ENCODE measurements at places on chromosomes 13 and 19.
A peak's percentile ranks its signal among the peaks of the same experiment; 100 is the strongest.

- no peak for DNase-seq
These were observed 110.6 kb downstream of the PCDH9 start for GRCh38 chr13:67119481-67119894.

DNA sequence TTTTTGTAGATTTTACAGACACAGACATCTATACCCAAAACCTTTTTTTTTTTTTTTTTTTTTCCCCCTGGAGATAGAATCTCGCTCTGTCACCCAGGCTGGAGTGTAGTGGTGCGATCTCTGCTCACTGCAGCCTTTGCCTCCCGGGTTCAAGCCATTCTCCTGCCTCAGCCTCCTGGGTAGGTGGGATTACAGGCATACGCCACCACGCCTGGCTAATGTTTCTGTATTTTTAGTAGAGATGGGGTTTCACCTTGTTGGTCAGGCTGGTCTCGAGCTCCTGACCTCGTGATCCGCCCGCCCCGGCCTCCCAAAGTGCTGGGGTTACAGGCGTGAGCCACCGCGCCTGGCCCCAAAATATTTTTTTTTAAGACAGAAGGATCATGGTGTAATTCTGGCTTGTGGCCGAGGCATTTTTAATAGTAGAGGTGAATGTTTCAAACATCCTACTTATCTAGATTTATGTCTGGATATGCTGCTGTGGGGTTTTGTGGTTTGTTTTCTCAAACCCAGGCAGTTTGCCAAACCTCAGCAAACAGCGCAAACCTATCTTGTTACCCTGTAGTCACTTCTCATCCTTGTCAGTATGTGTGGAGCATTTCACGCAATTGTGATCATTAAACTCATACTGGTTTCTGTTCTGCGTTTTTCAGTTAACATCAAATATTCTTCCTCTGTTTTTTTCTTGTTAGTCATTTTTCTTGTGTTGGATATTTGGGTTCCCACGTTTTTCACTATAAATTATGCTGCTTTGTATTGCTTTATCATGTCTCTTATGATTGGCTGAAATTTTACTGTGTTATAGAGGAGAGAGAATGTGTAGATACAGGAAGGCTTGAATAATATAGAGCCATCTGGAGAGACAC is 36.2 kb upstream of the GARRE1 start:
- DNase-seq: no peak

DNA sequence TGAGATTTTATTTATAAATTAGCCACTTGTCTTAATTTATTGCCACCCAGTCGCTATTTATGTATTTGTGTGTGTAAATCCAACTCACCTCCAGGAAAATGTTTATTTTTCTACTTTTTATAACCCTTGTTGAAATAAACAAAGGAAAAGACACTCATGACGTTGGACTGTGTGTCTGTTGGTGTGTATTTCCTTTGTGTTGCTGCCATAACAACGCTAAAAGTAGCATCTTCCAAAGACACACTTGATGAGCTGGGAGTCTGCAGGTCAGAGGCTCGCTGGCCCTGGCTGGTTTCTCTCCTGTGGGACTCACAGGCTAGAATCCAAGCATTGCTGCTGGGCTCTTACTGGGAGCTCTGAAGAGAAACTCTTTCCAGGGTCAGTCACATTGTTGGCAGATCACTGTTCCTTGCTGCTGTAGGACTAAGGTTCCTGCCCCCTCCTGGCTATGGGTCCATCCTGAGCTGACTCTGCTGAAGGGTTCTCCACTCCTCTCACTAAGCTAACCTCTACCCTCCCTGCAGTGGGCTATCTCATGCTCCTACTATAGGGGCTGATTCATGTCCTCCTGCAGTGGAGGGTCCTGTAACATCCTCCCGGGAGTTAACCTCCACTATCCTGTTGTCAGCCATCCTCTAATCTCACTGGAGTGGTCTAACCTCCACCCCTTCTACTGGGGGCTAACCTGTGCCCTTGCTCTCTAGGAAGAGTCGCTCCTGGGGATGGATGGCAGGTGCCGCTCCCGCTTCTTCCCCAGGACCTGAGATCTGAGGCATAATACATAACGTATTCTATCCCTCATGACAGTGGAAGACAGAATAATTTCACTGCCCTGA is 2.1 kb downstream of the IFNL2 start:
- no peak for DNase-seq

- DNase-seq: no peak
These were observed 1332.0 kb upstream of the PCDH20 start for GRCh38 chr13:62747629-62748028.

- no peak for DNase-seq
These were observed 656 bp downstream of the PCCA start for GRCh38 chr13:100089465-100090032.

- no peak for DNase-seq
These were observed 5.8 kb upstream of the DNM2 start for GRCh38 chr19:10712045-10712444.

DNA sequence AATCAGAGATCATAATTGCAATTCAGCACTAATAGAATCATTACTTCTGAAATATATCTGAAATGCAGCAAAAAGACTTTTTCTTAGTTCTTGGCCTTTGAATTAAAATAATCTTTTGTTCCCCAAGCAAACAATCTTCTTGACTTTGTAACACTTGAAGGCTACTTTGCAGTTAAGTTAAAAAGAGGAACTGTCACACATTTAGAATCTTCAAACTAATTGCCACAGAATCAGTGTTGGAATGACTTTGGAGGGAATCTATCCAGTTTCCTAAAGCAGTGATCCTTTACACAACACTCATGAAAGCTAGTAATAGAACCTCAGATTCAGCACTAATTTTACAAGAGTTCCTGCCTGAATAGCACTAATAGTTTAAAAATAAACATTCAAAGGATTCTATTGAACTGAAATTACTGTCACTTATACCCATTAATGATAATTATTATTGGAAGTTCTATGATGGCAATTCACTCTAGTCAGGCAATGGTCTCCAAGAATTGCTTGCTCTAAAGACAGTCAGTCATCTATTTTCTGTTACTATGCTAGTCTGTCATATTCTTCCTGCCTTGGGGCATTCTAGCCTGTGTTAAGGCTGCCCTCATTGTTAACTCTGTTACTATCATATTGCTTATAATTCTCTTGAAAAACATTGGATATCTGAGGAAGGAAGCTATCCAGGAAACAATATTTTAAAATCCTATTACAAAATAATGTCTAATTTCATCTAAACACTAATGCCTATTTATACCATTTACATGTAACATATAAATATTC is 362.4 kb downstream of the DIAPH3 start:
- no peak for DNase-seq

GRCh38 chr13:33165787-33166186 is 119.8 kb downstream of the STARD13 start:
- no peak for DNase-seq

- DNase-seq: no peak
These were observed 6.0 kb upstream of the ZNF614 start for GRCh38 chr19:52034051-52034728.

DNA sequence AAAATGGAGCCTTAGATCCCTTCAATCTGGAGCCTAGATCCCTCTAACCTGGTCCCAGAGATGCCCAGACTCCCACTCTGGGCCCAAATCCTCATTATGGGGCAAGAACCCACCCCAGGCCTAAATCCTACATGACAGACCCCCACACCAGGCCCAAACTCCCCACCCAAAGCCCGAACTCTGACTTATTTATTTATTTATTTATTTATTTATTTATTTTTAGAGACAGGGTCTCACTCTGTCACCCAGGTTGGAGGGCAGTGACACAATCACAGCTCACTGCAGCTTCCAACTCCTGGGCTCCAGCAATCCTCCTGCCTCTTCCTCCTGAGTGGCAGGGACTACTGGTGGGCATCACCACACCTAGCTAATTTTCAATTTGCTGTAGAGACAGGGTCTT is 12.0 kb downstream of the FBN3 start:
- no peak for DNase-seq

DNA sequence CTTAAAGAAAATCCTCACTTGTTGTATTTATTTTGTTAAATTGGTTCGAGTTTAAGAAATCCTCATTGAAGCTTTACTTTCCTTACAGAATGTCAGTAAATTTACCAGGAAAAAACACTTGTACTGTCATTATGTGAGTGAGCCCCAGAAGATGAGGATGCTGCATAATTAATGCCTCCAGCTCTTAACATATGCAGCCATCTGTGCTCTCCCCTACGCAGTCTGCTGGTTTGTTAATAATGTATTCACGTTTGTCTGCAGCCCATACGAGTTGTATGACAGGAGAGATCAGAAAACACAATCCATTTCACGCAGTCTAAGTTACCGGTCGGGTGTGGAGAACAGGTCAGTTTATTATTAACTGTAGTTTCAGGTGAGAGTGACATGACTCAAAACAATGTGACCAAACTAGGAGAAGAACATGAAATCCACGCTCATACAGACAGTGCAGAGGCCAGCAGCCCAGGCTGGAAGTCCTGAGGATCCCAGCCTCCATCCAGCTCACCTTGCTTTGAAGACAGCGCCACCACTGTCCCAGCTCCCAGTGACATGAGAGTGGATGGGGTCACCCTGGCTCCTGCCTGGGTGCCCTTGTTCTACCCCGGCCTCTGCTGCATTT is 19.8 kb upstream of the ATP11A start:
- no peak for DNase-seq

DNA sequence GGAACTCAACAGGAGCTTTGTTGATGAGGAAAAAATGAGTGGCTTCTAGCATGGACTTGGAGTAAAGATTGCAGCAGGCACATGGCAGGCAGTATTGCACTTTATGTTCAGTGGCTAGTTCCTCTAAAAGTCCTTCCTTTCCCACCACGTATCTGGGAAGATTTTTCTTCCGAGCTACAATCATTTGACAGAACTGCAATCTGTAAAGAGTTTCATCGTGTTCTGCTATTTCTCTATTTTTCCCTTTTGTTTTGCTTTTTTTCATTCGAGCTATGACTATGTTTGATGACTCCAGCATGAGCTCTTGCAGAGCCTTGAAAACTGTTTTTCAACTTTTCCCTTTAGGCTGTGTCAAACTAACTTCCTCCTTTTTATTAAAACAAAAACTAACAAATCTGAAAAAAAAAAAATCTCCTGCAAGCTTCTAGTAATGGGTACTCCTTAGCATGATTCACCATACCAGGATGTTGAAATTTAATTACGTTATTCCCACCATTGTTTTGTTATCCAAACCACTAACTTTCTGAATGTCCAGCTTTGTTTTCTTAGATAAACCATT is 12.3 kb downstream of the CLDN10 start:
- no peak for DNase-seq

GRCh38 chr13:47277774-47278173 is 380.9 kb upstream of the HTR2A start:
- DNase-seq: no peak

DNA sequence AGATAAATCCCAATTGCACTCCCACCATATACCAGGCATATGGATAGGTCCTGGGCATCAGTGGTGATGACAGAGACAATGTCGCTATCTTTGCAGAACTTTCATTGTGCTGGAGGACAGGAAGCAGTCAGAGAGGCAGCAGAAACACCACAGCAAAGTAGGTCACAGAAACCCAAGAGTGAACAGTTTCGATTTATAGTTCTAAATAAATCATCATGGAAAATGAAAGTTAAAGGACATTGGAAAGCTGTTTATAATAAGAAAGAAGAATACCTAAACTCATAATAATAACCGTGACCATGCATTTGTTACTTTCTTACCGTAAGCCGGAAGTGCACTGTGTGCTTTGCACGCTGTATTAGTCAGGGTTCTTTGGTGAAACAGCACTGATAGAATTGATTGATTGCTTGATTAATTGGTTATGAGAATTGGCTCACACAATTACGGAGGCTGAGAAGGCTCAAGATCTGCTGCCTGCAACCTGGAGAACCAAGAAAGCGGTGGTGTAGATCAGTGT is 38.9 kb downstream of the ALOX5AP start:
- DNase-seq: no peak

- no peak for DNase-seq
These were observed 17.9 kb upstream of the CSNK1A1L start for GRCh38 chr13:37123337-37123736.

GRCh38 chr13:22091222-22091970 is 420.5 kb downstream of the FGF9 start:
- DNase-seq: peak; percentile 68

- DNase-seq: no peak
These were observed 539 bp downstream of the DAPK3 start for GRCh38 chr19:3970313-3970807.

DNA sequence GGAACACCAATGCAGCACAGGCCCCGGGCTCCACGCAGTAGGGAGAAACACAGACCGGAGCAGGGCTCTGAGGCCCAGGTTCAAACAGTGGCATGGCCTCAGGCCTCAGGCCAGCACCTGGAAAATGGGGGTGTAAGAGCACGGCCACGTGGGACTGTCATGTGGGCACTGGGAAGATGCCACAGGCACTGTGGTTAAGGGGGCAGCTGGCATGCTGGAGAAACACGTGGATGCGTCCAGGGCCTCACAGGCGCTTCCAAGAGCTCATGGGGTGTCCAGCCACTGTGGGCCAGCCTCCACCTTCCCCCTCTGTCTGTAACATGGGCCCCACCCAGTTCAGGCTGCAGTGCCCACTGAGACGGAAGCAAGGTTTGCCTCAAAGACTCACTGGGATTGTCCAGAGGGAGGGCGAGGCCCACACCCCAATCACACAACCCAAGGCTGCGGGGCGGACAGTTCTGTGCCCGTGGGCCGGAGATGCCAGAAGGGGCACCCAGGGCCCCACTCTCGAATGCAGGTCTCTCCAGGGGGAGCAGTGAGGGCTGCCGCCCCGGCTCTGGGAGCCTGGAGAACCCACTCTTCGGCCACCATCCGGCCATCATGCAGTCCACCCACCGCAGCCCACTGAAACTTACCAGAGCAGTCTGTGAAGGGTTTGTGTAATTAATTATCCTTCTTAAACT is 6.3 kb upstream of the MBD3 start:
- no peak for DNase-seq

DNA sequence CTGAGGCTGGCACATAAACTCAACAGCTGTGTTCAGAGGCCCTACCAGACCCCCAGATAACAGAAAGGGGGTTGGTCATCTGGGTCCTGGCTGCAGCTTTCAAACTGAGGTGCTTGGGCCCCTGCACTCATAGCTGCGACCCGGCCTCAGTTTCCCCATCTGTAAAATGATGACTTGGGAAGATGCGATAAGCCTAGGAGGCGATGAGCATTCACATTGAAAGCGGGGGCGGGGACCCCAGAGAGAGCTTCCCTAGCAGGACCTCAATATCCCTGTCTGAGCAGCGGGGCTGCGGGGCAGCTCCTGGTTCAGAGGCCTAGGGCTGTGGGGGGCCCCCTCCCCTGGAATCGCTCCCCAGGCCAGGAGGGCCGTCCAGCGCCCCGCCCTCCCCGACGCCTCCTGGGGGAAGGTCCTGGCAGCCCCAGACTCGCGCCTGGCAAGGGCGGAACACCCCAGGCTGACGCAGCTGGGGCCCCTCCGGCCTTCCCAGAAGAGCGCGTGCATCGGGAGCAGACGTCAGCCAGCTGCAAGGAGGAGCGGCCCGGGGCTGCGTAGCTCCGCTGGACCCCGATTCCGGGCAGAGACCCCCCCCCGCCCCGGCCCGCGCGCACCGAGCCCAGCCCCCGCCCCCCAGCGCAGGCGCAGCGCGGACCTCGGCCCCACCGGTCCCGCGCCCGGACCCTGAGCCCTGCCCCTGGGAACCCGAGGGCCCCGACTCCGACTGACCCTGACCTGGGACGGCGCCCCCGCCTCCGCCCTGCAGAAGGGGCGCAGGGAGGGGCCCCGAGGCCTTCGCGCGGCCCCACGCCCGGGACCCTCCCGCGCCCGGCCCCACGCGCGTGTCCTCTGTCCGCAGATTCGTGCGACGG is 3.5 kb downstream of the FSTL3 start:
- DNase-seq: no peak

- no peak for DNase-seq
These were observed 3.7 kb downstream of the LIN37 start for GRCh38 chr19:35751839-35752745.

Data from urinary bladder (tissue), 4 donors.